Cerebellum (tissue), 4 donors: ENCODE measurements at places on chromosomes 2 and 18. TPM values are rescaled to one million over a fixed set of nuclear protein-coding genes. Genes with fewer than 3 reads are reported as not detected.

GRCh38 chr2:172480301-172481218, 53.2 kb downstream of the ITGA6 start:
- DNase-seq: no peak

DNA sequence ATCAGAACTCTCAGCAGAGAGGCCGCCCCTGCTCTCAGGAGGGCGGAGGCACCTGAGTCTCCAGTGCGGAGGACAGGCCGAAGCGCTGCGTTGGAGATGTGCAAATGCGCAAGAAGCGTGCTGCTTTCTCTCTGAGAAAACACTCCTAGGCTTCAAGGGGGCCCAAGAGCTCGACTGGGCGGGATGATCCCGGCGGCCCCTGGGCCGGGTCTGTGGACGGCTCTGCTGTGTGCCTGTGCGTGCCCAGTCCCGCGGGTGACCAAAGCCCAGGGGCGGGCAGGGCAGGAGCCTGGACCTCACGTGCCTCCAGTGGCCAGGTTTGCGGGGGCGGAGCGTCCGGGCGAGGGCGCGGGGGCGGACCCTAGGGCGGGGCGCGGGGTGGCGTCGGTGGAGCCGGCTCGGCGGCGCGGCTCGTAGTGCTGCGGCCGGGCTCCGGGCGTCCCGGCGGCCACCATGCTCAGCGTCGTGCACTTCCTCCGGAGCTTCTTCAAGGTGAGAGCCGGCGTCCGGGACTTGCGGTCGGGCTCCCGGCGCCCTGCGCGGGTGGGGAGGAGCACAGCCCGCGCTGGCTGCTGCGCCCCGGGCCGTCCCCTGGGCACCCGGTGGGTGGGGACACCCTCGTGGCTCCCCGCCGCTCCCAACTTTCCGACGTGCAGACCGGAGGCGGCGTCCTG, at the start of gene ARHGEF4:
Gene ARHGEF4, plus strand, starts transcription at position 414 of the 674 bp plus-strand sequence. Its CDS starts 40 bp downstream, at position 454.
- DNase-seq: peak; percentile 33

The XDH gene
- total RNA-seq: 0.54 TPM

- peak; percentile 18 for DNase-seq
Observed at GRCh38 chr2:197255543-197255942, 55.0 kb downstream of the ANKRD44 start.

DNA sequence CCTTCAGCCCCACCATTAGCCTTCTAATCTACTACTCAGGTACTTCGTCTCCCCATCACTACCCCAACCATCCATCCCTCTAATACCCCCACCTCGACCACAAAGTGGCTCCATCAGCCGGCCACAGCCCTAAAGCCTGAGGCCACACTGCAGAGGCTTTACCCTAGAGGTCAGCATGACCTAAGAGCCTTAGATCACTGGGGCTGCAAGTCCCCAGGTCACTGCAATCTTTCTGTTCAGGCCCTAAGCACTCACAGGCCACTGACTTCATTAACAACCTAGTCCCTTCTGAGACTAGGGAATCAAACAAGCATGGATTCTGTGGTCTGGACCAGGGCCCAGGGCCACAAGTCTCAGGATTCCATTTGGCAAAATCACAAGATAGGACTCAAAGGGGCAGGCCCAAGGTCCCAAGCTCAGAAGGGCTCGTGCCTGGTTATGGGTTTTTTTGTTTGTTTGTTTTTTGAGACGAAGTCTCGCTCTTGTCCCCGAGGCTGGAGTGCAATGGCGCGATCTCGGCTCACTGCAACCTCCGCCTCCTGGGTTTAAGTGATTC, 37.0 kb upstream of the PKDCC start:
- no peak for DNase-seq

The ASIC4 gene
- 1.7 TPM for total RNA-seq

DNA sequence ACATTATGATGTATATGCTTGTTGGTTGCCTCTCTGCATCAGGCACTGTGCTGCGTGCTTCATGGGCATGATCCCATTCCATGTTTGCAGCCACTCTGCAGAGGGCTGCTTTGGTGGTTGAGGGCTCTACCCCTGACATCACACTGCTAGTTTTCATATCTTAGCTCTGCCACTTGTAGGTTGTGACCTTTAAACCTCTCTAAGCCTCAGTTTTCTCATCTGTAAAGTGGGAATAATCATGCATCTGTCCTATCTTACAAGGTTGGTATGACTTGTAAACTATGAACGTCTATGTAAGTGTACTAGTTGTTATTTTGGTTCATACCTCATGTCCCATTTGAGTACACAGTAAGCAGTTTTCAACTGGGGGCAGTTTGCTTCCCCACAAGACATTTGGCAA, 260.4 kb downstream of the PHLPP1 start:
- no peak for DNase-seq

The COX5B gene
- total RNA-seq: 120 TPM

GRCh38 chr2:173238385-173238784, 116.3 kb upstream of the CDCA7 start:
- no peak for DNase-seq

- DNase-seq: no peak
Observed at GRCh38 chr2:232013701-232014353, 52.3 kb downstream of the DIS3L2 start.

- peak; percentile 31 for DNase-seq
Observed at GRCh38 chr2:112121682-112122254, 16.4 kb upstream of the FBLN7 start.

The FBXO41 gene
- total RNA-seq: 17.1 TPM

- DNase-seq: peak; percentile 70
Observed at GRCh38 chr2:72859831-72860262, 27.4 kb upstream of the SPR start.

- DNase-seq: no peak
Observed at GRCh38 chr2:175310813-175311504, 129.4 kb upstream of the ATP5MC3 start.

DNA sequence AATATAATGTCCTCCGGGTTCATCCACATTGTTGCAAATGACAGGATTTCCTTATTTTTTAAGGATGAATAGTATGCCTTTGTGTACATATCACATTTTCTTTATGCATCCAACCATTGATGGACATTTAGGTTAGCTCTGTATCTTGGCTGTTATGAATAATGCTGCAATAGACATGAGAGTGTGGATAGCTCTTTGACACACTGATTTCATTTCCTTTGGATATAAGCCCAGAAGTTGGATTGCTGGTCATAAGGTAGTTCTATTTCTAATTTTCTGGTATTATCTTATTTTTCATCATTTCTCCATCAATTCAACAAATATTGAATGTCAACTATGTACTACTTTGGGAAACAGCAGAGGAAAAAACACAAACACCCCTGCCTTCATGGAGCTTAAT, 423.3 kb downstream of the MTX2 start:
- no peak for DNase-seq

DNA sequence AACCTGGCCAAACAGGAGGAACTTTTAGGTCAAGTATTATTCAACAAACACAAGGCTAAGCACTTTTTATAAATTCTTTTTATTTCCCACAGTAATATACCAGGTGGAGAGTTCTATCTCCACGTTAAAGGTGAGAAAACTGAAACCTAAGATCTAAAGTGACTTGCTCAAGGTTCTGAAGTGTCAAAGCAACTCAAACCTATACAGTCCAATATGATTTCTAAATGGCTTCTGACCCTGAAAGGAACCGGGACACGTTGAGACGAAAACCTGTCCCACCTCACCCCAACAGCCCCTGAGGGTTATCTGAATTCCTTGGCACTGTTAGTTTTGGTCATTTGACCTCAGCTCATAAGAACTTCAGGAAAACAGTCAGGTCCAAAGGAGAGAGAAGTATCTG, 814.5 kb upstream of the LRATD1 start:
- DNase-seq: no peak

The SCG2 gene
- total RNA-seq: 31.7 TPM

GRCh38 chr2:210132239-210132638, 39.0 kb downstream of the KANSL1L start:
- no peak for DNase-seq

The PTPRN gene
- total RNA-seq: 18.1 TPM

GRCh38 chr2:23460993-23461392, 76.0 kb downstream of the KLHL29 start:
- DNase-seq: no peak

GRCh38 chr2:118232391-118232790, 144.1 kb downstream of the INSIG2 start:
- DNase-seq: no peak

The PMAIP1 gene
- 2.4 TPM for total RNA-seq

The CCBE1 gene
- total RNA-seq: 4.3 TPM

DNA sequence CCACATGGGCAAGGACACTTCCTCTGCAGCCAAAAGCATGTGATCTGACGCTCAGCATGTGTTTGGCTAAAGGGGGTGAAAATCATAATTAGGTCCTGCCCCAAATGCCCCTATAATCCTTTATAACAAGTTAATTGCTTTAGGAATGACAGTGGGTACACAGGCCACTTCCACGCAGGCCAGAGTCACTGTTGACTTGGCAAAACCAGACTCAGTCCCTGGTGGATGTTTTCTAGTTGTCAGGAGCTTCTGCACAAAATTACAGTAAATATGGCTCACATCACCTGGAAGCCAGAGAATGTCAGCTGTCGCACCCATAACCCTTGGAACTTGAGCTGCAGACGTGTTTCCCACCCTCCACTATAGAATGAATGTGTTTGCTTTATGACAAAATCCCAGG, 13.3 kb upstream of the PXDN start:
- no peak for DNase-seq

The CFAP53 gene
- 1.7 TPM for total RNA-seq

The PPIG gene
- 48.3 TPM for total RNA-seq

The POMC gene
- total RNA-seq: 0.91 TPM

DNA sequence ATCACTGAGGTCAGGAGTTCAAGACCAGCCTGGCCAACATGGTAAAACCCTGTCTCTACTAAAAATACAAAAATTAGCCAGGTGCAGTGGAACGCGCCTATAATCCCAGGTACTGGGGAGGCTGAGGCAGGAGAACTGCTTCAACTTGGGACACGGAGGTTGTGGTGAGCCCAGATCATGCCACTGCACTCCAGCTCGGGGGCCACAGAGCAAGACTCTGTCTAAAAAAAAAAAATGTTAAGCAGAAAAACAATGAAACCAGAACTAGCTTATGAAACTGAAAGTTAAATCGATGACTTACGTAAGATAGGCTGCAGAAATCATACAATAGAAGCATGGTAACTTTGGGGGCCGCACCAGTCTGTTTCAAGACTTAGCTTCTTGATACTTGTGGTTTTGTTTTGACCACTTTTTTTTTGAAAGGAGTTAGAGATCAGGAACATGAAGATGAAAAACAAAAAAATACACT, 6.2 kb upstream of the GPR155 start:
- no peak for DNase-seq

GRCh38 chr2:68124321-68124720, 33.4 kb upstream of the PNO1 start:
- DNase-seq: no peak

The SH3BP4 gene
- 19.7 TPM for total RNA-seq

DNA sequence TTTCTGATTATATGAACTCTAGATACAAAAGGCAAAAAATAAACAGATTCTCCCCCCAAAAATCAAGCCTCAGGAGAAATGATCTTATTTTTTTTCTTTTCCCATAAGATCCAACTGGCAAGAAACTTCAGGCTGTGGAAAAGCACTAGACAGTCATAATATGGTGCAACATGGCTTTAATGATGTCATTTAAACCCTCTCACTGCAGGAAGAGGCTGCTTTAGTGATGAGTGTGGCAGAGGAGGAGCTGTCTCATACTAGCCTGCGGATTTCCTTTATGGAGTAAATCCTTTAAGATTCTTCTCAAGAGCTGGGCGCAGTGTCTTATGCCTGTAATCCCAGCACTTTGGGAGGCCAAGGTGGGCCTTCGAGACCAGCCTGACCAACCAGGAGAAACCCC, 83.3 kb upstream of the CD28 start:
- no peak for DNase-seq

- peak; percentile 57 for DNase-seq
Observed at GRCh38 chr2:233974530-233975071, 57.4 kb downstream of the TRPM8 start.

The MYL1 gene
- 0.73 TPM for total RNA-seq

The RBM44 gene
- total RNA-seq: 2.2 TPM

The TMEM169 gene
- 18.6 TPM for total RNA-seq

The SRD5A2 gene
- 0.18 TPM for total RNA-seq

DNA sequence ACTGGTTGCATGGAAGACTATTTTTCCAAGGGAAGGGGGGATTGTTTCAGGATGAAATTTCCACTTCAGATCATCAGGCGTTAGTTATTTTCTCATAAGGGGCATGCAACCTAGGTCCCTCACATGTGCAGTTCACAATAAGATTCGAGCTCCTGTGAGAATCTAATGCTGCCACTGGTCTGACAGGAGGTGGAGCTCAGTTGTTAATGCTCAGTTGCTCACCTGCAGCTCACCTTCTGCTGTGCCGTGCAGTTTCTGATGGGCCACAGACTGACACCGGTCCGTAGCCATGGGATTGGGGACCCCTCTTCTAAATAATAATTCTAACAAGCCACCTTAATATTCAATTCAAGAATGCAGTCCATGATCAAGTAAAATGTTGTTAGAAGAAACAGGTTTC, 34.9 kb downstream of the PLCL1 start:
- no peak for DNase-seq
